ENCODE measurements at places on chromosomes 4 and X. TPM values are rescaled to one million over a fixed set of nuclear protein-coding genes. Genes with fewer than 3 reads are reported as not detected.

GRCh38 chrX:1246816-1247215, 21.8 kb upstream of the CSF2RA start:
- peak; percentile 79 for DNase-seq

GRCh38 chrX:19798423-19798822, 89.0 kb downstream of the SH3KBP1 start:
- DNase-seq = no peak

The DNAAF6 gene
- not detected for total RNA-seq

The UPF3B gene
- 10.4 TPM for total RNA-seq

The AFM gene
- total RNA-seq = not detected

The GYPA gene
- total RNA-seq = not detected

The TAF7L gene
- total RNA-seq = not detected

All from T-cell (primary cell).